Suprapubic skin (tissue), 4 donors: ENCODE measurements at places on chromosomes 4 and X. TPM values are rescaled to one million over a fixed set of nuclear protein-coding genes. Genes with fewer than 3 reads are reported as not detected.
A peak's percentile ranks its signal among the peaks of the same experiment; 100 is the strongest.

- no peak for DNase-seq
- no peak overlapping the region for H3K4me3 ChIP-seq
- no peaks in the 10 kb centered on the region for H3K36me3 ChIP-seq
- no peak overlapping the region for H3K27ac ChIP-seq
- peaks cover 13% of the 10 kb centered on the region for H3K27me3 ChIP-seq
Measured at GRCh38 chrX:20112022-20112774, 4.5 kb downstream of the MAP7D2 start.

- DNase-seq = no peak
- no peaks in the 10 kb centered on the region for H3K27me3 ChIP-seq
- H3K36me3 ChIP-seq = no peaks in the 10 kb centered on the region
- H3K4me1 ChIP-seq = no peaks in the 10 kb centered on the region
- H3K27ac ChIP-seq = no peak overlapping the region
Measured at GRCh38 chrX:100871594-100872560, 2.3 kb downstream of the NOX1 start.

- H3K4me1 ChIP-seq = peaks cover 26% of the 10 kb centered on the region
- H3K36me3 ChIP-seq = no peaks in the 10 kb centered on the region
- peak overlapping the region; percentile 41 for H3K27ac ChIP-seq
Measured at GRCh38 chr4:37989398-37990260, 29.4 kb downstream of the PTTG2 start.

DNA sequence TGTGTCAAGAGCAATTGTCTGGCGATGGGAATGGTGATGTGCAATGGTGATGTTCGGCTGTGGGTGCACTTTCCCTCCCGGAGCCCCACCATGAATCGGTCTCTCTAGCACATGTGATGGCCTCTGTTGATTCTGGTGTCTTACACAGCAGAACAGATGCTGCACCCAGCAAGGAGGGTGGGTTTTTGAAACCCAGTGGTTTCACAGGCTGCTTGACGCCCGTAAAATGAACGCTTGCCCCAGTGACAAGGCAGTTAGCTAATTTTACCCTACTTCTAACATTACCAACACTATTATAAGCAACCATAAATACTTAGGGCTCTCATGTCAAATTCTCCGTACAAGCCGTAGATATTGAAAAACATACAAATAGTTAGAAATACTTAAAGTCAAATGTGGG, 5.9 kb upstream of the ANOS1 start:
- H3K27me3 ChIP-seq = no peaks in the 10 kb centered on the region
- no peak overlapping the region for H3K27ac ChIP-seq
- DNase-seq = no peak
- H3K36me3 ChIP-seq = no peaks in the 10 kb centered on the region

- H3K36me3 ChIP-seq = no peaks in the 10 kb centered on the region
- H3K27ac ChIP-seq = no peak overlapping the region
- H3K4me3 ChIP-seq = no peak overlapping the region
- peaks cover 23% of the 10 kb centered on the region for H3K4me1 ChIP-seq
Measured at GRCh38 chr4:41746025-41746439, 2.5 kb downstream of the PHOX2B start.

DNA sequence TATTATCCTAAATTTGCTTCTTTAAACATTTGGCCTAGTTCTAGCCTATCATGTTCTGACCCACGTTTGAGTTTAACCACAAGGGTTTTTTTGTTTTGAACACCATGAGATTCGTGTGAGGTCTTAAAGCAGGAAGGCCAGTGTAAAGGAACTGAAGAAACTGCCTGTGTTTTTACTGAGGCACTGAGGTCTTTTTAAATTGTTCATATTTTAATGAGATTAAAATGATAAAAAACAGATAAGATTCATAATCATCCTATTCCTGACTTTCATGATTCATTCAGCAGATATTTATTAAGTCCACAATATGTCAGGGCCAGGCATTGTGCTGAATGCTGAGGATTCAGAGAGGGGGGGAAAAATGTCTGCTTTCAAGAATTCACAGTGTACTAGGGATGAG, 3.2 kb downstream of the RPS6KA3 start:
- H3K4me1 ChIP-seq = peaks cover 14% of the 10 kb centered on the region
- DNase-seq = no peak
- no peaks in the 10 kb centered on the region for H3K27me3 ChIP-seq
- no peaks in the 10 kb centered on the region for H3K36me3 ChIP-seq
- no peak overlapping the region for H3K4me3 ChIP-seq

GRCh38 chr4:168797738-168798375, 212.2 kb downstream of the CBR4 start:
- H3K36me3 ChIP-seq = no peaks in the 10 kb centered on the region
- H3K4me3 ChIP-seq = no peak overlapping the region
- no peak for DNase-seq
- H3K27ac ChIP-seq = no peak overlapping the region
- peaks cover 17% of the 10 kb centered on the region for H3K4me1 ChIP-seq

GRCh38 chrX:40102393-40103381, 4.9 kb upstream of the BCOR start:
- H3K36me3 ChIP-seq = no peaks in the 10 kb centered on the region
- H3K27ac ChIP-seq = no peak overlapping the region
- H3K4me1 ChIP-seq = peaks cover 39% of the 10 kb centered on the region
- H3K4me3 ChIP-seq = no peak overlapping the region
- H3K27me3 ChIP-seq = no peaks in the 10 kb centered on the region
- no peak for DNase-seq

- DNase-seq = no peak
- no peaks in the 10 kb centered on the region for H3K4me1 ChIP-seq
- no peaks in the 10 kb centered on the region for H3K27me3 ChIP-seq
- no peak overlapping the region for H3K27ac ChIP-seq
Measured at GRCh38 chr4:85527815-85528214, 52.9 kb downstream of the ARHGAP24 start.

DNA sequence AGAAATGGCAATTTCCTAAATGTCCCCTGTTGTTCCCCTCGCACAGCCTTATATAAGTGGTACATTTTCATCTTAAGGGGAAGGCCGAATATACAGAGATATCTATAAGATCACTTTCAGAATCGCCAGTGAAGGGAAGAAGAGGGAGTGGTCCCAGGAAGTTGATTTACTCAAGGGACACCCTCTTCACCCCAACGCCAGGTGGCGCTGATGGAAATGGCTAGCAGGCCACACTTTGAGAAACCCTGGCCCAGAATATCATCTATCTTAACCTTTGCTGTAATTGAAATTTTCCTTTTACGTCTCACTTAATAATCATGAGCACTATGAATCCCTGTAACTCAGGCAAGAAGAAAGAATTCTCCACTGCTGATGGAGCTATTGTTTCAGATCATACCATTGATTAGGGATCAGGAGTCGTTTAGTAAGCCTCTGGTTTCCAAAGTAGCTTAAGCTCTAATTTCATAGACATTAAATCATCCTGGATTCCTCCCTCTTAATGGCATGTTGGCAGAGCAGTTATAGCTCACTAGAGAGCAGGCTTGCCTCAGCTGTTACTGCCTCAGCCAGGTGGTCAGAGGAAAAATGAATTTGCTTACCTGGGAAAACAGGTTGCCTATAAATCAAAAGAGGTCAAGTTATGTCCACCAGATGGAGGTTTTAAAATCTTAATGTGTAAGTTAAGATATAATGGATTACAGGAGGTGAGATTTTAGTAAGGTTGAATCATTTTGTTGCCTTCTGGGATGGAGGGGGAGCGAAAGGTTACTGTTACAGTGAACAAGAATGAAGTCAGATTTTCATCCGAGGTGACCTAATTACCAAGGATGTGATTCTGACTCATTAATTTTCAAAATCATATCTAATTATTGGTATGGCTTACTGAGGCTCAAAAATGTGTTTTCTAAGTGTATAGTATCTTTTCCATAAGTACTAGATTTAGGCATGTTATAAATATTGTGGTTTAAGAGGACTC, 941.2 kb upstream of the TENM3 start:
- no peak for DNase-seq
- H3K36me3 ChIP-seq = no peaks in the 10 kb centered on the region
- no peaks in the 10 kb centered on the region for H3K27me3 ChIP-seq
- no peak overlapping the region for H3K4me3 ChIP-seq
- no peak overlapping the region for H3K27ac ChIP-seq

DNA sequence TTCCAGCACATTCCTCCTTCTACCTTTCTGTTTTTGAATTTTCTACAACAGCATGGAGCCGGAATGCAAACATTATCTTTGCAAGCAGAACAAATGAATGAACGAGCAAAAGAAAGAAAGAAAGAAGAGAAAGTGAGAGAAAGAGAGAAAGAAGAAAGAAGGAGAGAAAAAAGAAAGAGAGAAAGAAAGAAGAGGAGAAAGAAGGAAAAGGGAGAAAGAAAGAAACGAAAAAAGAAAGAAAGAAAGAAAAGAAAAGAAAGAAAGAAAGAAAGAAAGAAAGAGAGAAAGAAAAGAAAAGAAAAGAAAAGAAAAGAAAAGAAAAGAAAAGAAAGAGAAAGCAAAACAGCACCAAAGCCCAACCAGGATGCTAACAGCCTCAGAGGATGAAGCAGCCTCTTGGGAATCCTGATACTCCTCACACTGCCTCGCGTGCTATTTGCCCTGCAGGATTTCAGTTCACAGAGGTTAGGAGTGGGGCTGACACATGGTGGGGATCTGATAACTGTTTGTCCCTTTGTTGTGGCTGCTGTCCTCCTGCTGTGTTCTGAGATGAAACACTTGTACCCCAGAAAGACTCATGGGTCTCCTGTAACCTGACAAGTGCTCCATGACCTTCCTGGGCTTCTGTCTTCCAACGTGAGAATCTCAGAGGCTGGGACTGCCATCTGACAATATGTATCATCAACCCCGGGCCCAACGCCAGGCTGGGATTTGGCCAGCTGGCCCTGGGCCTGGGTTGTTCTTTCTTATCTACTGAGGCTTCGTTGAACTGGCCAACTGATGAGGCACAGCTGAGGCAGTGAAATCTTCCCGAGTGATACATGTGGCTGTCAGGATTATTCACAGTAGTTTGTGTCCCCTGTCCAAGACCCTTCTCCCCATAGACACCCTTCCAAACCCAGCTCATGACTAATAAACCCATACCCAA, 61.0 kb downstream of the SEPSECS start:
- peaks cover 10% of the 10 kb centered on the region for H3K4me1 ChIP-seq
- no peak overlapping the region for H3K27ac ChIP-seq
- DNase-seq = no peak
- no peaks in the 10 kb centered on the region for H3K36me3 ChIP-seq
- H3K27me3 ChIP-seq = peaks cover 4% of the 10 kb centered on the region

GRCh38 chr4:74109116-74109869, 10.3 kb upstream of the CXCL2 start:
- H3K4me1 ChIP-seq = peaks cover 42% of the 10 kb centered on the region
- H3K36me3 ChIP-seq = no peaks in the 10 kb centered on the region
- peak; percentile 68 for DNase-seq
- H3K4me3 ChIP-seq = no peak overlapping the region
- peak overlapping the region; percentile 2 for H3K27ac ChIP-seq

- peak; percentile 55 for DNase-seq
- no peak overlapping the region for H3K27ac ChIP-seq
- peaks cover 82% of the 10 kb centered on the region for H3K27me3 ChIP-seq
- H3K4me1 ChIP-seq = peaks cover 21% of the 10 kb centered on the region
Measured at GRCh38 chr4:6199422-6199921, 877 bp downstream of the JAKMIP1 start.

DNA sequence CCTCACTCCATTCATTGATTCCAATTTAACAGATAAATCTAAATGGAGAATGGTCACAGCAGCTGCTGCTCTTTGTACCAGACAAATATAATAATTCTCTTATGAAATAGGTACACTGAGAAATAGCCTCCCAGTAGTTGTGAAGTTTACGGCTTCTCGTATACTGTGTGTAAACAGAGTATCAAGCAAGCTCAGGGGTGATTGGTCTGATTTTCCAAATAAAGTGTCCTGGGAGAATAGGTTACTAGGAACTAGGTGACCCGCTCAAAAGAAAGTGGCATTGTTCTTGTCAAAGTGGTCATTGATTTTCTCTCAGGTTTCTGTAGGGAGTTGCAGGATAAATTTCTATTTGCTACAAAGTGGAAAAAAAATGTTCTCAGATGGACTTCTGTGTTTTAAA, 838.2 kb downstream of the RAPGEF2 start:
- H3K27me3 ChIP-seq = no peaks in the 10 kb centered on the region
- DNase-seq = no peak
- no peaks in the 10 kb centered on the region for H3K36me3 ChIP-seq
- no peak overlapping the region for H3K4me3 ChIP-seq

DNA sequence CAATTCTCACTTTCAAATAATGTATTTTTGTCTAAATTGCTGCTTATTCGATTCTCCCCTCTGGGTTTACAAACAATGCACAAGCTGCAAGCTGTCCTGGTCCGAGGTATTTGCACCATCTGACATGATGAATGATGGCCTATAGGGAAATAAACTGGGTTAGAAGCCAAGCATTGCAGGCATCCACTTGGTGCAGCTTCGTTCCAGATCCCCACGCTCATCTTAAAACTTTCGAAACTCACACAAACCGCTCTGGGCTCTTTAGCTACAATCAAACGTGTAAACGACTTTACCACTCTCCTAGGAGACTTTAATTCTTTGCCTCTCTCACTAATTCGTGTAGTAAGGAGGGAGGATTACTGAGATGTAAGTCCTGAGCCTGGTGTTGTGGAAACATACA, 19.0 kb downstream of the PHKA2 start:
- H3K4me1 ChIP-seq = no peaks in the 10 kb centered on the region
- DNase-seq = no peak
- no peak overlapping the region for H3K4me3 ChIP-seq
- no peaks in the 10 kb centered on the region for H3K27me3 ChIP-seq
- no peaks in the 10 kb centered on the region for H3K36me3 ChIP-seq

GRCh38 chrX:30627818-30628652, 25.2 kb upstream of the GK start:
- no peaks in the 10 kb centered on the region for H3K36me3 ChIP-seq
- no peak for DNase-seq
- no peak overlapping the region for H3K27ac ChIP-seq

GRCh38 chr4:7862561-7863192, 77.0 kb downstream of the AFAP1 start:
- H3K36me3 ChIP-seq = peaks cover 7% of the 10 kb centered on the region
- no peak for DNase-seq
- no peak overlapping the region for H3K4me3 ChIP-seq
- H3K27me3 ChIP-seq = no peaks in the 10 kb centered on the region
- H3K4me1 ChIP-seq = peaks cover 4% of the 10 kb centered on the region

DNA sequence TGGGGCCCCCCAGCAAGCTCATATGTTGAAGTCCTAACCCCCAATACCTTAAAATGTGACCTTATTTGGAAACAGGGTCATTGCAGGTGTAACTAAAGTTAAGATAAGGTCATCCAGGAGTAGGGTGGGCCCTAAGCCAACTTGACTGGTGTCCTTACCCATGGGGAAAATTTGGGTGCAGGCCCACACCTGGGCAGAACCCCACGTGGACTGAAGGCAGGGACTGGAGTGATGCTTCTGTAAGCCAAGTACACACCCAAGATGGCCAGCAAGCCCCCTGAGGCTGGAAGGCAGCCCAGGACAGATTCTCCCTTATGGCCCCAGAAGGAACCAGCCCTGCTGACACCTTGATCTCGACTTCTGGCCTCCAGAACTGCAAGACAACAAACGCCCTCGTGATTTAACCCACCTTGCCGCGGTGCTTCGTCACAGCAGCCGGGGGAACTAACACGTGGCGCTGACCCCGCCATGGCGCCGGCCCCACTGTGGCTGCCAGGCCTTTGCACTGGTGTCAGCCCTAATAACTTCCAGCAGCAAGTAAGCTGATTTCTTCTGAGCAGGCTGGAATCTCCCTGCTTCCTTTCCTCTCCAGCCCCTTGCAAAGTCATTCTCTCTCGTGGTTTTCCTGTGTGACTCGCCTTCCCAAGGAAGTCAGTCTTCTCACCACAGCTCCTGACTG, 23.2 kb upstream of the MXD4 start:
- H3K4me3 ChIP-seq = no peak overlapping the region
- DNase-seq = peak; percentile 38
- no peaks in the 10 kb centered on the region for H3K4me1 ChIP-seq
- no peaks in the 10 kb centered on the region for H3K27me3 ChIP-seq
- no peaks in the 10 kb centered on the region for H3K36me3 ChIP-seq
- H3K27ac ChIP-seq = no peak overlapping the region

The CFI gene
- total RNA-seq = 10.1 TPM

The TMEM131L gene
- total RNA-seq = 14.0 TPM

The COL4A6 gene
- 20.7 TPM for total RNA-seq

The ANK2 gene
- 15.2 TPM for total RNA-seq

The SOD3 gene
- total RNA-seq = 20.3 TPM
